ENCODE measurements at places on chromosomes 11 and 22. TPM values are rescaled to one million over a fixed set of nuclear protein-coding genes. Genes with fewer than 3 reads are reported as not detected.

- no peak overlapping the region for H3K4me3 ChIP-seq
- no peak overlapping the region for H3K27ac ChIP-seq
- H3K36me3 ChIP-seq: no peaks in the 10 kb centered on the region
- DNase-seq: no peak
- H3K27me3 ChIP-seq: no peaks in the 10 kb centered on the region
Observed at GRCh38 chr11:63343130-63343529, 26.5 kb upstream of the SLC22A9 start.

GRCh38 chr11:46247659-46248058 is 29.8 kb upstream of the CREB3L1 start:
- peak; percentile 80 for DNase-seq
- peaks cover 3% of the 10 kb centered on the region for H3K4me1 ChIP-seq

DNA sequence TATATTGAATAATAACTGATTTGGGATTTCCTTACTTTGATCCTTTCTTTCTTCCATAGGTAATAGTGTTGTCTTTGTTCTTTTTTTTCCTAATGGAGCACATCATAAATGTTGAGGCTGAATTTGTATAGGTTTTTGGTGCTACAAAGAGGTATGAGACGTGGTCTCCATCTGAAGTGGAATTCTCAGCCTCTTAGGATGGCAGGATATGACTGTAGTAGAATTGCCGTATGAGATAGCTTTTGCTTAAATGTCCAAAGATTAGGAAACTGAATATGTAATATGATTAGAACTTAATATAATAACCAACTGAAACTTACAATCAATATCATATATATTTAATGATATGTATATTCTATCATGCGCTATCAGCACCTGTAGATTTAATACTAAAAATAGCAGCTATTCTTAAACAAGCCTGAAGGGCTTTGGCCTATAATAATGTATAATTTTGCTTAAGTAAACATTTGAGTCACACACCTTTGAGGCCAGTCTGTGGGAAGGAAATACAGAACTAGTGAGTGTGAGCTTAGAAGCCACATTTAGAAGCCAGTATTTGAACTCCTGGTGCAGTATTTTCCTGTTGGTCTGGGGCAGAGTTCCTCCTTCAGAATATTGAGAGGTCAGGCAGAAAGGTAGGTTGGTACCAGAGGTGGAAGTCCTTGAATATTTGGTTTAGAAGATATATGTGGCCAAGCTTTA is 62.6 kb downstream of the SWAP70 start:
- no peak overlapping the region for H3K4me3 ChIP-seq
- no peak overlapping the region for H3K27ac ChIP-seq
- no peaks in the 10 kb centered on the region for H3K27me3 ChIP-seq

DNA sequence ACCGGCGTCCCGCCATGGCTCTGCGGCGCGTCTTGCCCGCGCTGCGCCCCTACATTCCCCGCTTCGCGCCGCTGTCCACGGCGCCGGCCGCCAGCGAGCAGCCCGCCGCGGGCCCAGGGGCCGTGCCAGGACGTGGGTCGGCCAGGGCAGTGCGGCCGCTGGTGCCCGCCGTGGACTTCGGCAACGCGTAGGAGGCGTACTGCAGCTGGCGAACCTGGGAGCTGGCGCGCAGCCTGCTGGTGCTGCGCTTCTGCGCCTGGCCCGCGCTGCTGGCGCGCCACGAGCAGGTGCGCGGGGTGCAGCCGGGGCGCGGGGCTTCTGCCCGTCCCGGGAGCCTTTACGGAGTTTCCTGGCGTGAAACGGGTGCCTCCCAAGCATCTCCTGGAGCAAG is 20.1 kb downstream of the DGCR6L start:
- H3K4me1 ChIP-seq: no peaks in the 10 kb centered on the region
- DNase-seq: no peak
- peaks cover 6% of the 10 kb centered on the region for H3K27me3 ChIP-seq

DNA sequence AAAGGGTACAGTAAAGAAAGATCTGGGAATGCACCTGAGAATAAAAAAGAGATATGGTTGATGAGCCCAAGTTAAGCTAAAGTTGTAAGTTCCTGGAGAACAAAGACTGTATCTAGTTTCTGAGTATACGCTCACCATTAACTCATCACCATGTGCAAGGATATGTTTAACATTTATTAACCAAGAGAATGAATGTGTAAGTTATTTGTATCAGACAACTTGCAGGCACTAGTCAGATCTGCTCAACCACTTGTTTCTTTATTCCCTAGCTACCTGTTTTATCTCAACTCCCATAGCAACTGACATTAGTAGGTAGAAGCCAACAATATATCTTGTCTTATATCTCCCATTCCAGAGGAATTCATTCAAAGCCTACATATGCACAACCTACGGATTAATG is 74.9 kb upstream of the KCNA4 start:
- H3K4me1 ChIP-seq: no peaks in the 10 kb centered on the region
- no peaks in the 10 kb centered on the region for H3K27me3 ChIP-seq
- H3K36me3 ChIP-seq: no peaks in the 10 kb centered on the region
- H3K27ac ChIP-seq: no peak overlapping the region

GRCh38 chr22:44604991-44605390 is 97.0 kb upstream of the PRR5 start:
- no peak overlapping the region for H3K27ac ChIP-seq
- peaks cover 1% of the 10 kb centered on the region for H3K36me3 ChIP-seq
- no peak overlapping the region for H3K4me3 ChIP-seq
- H3K4me1 ChIP-seq: no peaks in the 10 kb centered on the region
- no peaks in the 10 kb centered on the region for H3K27me3 ChIP-seq

DNA sequence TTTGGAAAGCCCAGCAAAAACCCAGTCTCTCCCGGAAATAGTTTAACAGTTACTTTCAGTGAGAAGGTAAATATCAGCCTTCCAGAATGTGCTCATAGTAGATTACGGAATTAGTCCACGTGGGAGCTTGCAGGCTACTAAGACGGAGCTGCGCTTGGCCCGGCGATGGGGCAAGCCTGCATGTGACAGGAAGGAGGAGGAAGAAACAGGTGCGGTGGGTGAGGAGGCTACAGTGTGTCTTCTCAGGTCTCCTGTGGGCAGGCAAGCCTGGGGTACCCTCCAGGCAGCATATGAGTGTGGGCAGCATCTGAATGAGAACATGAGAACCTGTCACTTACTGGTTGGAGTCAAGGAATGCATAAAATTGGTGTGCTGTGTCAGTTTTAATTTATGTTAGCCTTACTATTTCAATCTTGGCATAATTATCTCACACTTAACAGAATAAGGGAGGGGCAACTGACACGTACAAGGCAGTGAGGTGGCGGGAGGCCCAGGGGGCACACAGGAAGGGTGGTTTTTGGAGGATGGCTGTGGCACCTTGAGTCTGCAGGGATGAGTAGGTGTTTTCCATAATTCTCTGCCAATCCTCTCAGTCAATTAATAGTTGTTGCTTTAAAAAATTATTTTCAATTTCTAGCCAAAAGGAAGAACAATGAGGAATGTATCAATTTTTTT is 35.7 kb downstream of the CLMP start:
- DNase-seq: no peak
- no peaks in the 10 kb centered on the region for H3K27me3 ChIP-seq
- H3K4me3 ChIP-seq: no peak overlapping the region
- H3K27ac ChIP-seq: no peak overlapping the region

- H3K4me3 ChIP-seq: no peak overlapping the region
- H3K27me3 ChIP-seq: no peaks in the 10 kb centered on the region
- no peak for DNase-seq
- no peak overlapping the region for H3K27ac ChIP-seq
- peaks cover 10% of the 10 kb centered on the region for H3K36me3 ChIP-seq
- H3K4me1 ChIP-seq: no peaks in the 10 kb centered on the region
Observed at GRCh38 chr11:14522801-14523200, 2.6 kb upstream of the PSMA1 start.

DNA sequence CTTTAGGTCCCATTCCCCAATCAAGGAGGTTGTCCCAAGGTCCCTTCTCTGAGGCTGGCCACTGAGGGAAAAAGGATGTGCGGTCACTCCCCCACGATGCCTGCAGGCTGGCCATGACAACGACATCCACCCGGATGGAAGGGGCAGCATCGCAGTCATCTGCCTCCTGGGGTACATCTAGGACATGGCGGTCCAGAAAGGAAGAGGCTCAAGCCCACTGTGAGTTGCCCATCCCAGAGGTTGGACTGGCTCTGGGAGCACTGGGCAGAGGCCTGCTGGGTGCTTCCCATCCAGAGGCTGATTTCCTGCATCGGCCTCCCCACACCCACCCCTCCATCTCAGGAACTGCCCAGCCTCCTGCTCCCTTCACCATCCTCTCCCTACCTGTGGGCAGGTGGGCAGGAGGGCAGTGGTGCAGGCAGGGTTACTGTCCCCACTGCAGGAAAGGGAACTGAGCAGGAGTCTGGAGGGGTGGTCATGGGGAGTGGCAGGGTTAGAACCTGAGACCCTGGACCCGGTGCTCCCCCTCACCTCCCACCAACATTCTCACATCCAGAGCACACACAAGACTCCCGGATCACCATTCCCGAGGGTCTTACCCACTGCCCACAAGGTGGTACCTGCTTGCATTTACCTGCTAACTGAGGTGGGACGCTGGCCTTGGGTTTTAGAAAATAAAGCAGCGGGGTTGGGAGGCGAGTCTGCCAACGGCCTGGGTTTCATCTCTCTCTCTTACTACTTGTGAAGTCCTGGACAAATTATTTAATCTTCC is 4.4 kb downstream of the RCE1 start:
- H3K27me3 ChIP-seq: no peaks in the 10 kb centered on the region
- no peaks in the 10 kb centered on the region for H3K4me1 ChIP-seq
- no peak overlapping the region for H3K4me3 ChIP-seq
- H3K36me3 ChIP-seq: peaks cover 45% of the 10 kb centered on the region
- no peak overlapping the region for H3K27ac ChIP-seq

GRCh38 chr22:50148991-50149721 is 21.4 kb upstream of the PANX2 start:
- H3K36me3 ChIP-seq: no peaks in the 10 kb centered on the region
- DNase-seq: peak; percentile 79
- no peaks in the 10 kb centered on the region for H3K4me1 ChIP-seq
- H3K27ac ChIP-seq: no peak overlapping the region

DNA sequence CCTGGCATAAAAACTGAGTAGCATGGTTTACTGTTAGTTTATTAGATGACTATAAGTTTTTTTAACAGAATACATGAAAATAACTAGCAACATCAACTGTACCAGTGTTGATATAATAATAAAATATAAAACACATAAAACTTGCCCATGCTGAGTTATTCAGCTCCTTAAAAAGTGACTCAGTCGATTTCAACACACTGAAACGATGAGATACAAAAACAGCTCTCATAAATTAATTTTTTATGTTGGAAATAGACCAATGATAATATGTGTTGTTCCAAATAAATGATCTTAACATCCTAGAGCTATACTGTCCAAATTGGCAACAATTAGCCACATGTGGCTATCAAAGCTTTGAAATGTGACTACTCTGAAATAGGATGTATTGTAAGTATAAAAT is 15.9 kb downstream of the PDGFD start:
- H3K36me3 ChIP-seq: peaks cover 5% of the 10 kb centered on the region
- no peak overlapping the region for H3K4me3 ChIP-seq
- no peaks in the 10 kb centered on the region for H3K27me3 ChIP-seq
- H3K4me1 ChIP-seq: no peaks in the 10 kb centered on the region

Gene FBXO7
- 45.8 TPM for total RNA-seq

Gene ACRV1
- not detected for total RNA-seq

Gene TPP1
- total RNA-seq: 37.2 TPM

Gene APOL1
- total RNA-seq: 0.13 TPM

Gene CNIH2
- 11.8 TPM for total RNA-seq

Gene CD3E
- not detected for total RNA-seq

Gene MICAL3
- 50.2 TPM for total RNA-seq

Gene RHBDD3
- total RNA-seq: 92.9 TPM

Gene FGF19
- total RNA-seq: 7.4 TPM

Gene PLEKHB1
- total RNA-seq: 34.0 TPM

Gene NEAT1
- total RNA-seq: 11.1 TPM

Gene C11orf87
- total RNA-seq: 0.11 TPM

Gene MDK
- 407 TPM for total RNA-seq

Gene IFTAP
- 22.4 TPM for total RNA-seq
